ENCODE measurements at places on chromosomes 2 and 18.

DNA sequence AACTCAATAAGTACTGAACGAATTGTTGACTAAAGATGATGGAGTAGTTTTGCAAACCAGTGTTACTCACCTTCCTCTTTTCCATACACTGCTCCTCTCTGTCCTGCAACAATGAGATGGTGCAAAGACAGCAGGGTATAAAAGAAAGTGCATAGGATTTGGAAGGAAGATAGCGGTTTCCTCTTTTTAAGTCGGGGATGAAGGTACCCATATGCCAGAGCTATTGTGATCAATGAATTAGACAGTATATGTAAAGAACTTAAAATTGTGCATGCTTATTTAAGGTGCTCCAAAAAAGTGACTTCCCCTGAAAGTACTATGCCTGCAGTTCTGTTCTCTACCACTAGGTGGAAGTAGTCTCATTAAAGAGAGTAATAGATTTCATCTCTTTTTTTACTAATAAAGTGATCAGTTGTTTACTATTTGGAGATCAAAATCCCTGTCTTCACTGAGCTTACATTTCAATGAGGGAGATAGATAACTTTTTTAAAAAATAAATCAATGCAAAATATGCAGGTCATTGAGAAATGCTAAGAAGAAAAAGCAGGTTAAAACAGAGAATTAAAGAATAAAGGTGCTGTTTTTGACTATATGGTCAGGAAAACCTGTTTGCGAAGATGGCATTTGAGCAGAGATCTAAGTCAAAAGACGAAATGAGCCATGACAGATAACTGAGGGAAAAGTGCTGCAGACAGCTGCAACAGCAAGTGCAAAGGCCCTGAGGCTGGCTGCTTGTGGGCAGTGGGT is 339.7 kb upstream of the SLC14A2 start:
- DNase-seq, result no peak

DNA sequence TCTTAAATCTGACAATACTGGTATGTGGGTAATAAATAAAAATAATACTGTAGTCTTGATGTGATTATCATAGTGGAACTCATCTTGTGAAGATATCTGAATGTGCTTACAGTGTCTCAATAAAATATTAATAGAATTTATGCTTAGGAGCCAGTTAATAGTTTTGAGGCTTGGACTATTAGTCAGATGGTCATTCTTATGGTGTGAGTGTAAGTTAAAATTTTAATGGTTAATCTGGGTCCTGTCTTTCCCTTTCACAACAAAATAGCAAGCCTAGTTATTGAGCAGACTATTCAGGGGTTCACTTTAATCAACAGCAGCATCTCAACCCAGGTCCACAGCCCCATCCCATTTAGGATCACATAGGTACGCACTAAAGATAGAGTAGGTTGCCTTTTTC is 138.9 kb downstream of the HAUS1 start:
- DNase-seq, result no peak

DNA sequence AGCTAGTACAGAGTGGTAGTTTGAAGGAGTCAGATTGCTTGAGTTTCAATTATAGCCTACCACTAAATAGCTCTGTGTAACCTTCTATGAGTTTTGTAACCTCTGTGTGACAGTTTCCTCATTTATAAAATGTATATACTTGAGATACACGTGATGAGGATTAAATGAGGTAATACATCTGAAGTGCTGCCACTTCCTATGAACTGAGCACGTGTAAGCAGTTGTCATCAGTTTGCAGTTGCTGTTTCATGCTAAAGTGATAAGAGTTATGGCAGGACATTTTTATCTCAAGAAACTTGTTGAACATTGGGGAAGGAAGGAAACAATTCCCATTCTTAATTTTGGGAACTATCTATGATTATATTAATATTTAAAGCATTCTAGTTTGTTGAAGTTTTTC is 38.5 kb downstream of the CARF start:
- no peak for DNase-seq

GRCh38 chr2:158797963-158798700 is 3.0 kb downstream of the DAPL1 start:
- no peak for DNase-seq

Measured in astrocyte of the cerebellum (primary cell).